Neural crest cell (in vitro differentiated cells): ENCODE measurements at places on chromosomes 7 and 10.

DNA sequence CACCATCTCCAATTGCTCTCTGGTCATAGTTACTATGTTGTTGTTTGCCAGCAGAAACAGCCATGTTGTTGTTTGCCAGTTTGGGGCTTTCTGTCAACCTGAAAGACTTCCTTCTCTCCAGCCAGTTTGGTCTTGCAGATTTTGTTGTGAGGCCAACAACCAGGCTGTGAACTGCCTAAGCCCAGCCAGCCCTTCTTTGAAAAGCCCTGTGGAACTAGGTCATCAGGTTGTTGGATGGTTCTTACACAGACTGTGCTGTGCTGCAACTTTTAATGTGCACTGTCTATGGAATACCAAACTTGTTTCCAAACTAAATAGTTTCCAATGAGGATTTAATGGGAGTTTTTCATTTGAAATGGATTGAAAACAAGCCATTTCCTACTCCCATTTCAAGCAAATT is 592.7 kb upstream of the GALNT17 start:
- DNase-seq: no peak

DNA sequence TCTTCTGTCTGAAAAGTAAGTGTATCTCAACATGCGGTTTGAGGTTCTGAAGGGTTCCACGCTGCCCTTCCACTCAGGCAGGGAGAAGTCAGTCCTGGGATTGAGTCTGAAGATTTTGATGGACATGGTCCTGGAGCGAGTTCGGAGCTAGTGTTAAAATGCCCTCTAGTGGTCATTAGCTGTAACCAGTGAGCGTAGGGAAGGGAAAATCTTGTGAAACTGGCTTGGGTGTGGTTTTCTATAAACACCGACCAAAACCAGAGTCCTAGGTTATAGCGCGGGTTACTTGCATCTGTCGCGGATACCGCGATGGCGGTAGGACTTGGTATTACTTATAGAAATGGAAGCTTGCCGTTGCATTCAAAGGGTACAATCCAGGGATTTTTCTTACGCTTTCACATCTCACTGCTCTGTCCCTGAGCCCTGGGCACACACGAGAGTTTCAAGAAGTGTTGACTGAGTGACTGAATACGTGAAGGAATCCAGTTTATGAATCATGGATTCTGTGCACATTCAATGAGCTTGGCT is 348.2 kb upstream of the C7orf33 start:
- DNase-seq: peak; percentile 12

GRCh38 chr10:24716295-24716694 is 7.4 kb downstream of the ARHGAP21 start:
- no peak for DNase-seq

GRCh38 chr10:7474388-7474787 is 63.6 kb upstream of the SFMBT2 start:
- no peak for DNase-seq

DNA sequence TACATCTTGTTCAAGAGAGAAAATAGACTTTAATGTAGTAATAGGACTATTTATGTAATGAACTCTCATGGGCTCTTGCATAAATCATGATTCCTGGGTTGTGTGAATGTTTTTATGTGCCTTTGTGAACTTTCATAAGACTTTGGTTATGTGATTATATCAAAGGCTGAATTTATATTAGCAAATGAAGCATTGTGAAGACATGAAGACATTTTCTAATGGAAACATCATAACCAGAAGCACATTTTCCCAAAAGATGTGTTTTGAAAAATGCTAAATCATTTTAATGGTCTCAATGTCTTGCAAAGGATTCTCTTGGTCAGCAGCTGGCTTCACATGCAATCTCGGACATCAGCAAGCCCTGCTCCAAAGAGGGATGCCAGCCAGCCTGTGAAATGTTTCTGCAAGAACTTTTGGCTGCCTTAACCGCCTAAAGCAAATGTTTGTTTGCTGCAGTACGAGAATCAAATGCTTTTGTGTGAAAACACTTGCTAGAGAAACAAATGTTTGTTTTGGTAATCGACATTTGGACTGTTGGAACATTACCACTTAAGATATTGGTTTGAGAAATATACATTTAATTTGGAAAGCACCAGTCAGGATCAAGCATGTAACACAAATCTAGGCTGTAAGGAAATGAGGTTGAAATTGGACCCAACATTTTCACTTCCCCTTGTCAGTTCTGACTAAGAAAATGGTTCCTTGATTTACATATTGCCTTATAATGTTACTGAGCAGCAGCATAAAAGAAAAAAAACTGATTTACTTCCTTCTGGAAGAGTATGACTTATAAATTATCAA is 102.1 kb downstream of the RTKN2 start:
- DNase-seq: no peak

DNA sequence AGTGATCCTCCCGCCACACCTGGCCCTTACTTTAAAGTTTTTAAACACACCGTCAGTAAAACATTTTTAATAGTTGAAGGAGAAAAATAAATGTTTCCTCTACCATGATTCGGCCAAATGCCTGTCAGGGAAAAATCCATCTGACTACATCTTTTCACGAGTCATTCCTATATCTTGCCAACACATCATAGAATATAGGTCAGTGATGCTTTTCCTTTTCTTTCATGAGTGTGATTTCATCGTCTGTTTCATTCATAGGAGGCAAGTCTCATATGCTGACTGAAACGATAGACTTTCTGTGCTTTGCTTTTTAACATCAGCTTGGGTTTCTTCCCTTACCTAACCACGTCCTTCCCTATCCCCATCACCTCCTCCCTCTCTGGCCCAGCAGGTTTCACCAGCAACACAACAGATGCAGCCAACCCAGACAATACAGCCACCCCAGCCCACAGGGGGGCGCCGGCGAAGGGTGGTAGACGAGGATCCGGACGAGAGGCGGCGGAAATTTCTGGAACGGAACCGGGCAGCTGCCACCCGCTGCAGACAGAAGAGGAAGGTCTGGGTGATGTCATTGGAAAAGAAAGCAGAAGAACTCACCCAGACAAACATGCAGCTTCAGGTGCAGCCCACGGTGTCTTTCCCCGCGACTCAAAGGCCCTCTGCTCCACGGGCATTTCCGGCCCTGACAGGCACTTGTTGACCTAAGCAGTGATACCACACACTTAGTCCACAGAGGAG is 149.2 kb downstream of the TRIL start:
- no peak for DNase-seq

DNA sequence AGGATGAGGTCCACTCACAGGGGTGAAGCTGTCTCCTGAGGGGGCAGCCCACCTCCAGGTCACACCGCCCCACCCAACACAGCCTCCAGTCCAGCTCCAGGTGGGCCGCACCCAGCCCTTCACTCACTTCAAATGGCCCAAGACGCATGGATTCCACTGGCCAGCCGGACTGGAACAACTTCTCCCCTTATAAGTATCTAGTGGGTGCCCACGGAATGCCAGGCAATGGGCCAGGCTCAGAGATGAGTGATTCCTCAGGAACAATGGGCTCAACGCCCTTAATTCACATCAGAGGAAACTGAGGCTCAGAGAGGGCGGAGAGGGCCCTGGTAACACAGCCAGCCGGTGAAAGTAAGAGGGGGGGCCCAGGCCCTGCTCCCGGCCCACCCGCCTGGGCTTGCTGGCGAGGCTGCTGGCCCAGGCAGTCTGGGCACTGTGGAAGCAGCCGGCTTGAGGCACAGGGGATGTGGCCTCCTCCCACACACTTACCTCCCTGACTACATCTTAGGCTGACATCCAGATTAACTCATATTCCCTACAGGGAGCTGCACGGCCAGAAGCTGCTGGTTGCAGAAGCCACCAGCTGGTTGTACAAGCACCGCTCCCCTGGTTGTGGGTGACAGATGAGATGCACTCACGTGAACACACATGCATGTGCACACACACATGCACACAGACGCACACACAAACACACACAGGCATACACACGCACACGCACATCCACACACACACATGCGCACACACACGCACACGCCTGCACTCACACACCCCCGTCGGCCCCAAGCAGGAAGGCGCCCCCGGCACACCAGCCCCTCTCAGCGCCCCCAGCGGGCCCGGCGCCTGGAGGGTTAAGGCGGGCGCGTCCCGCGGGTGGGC is 1.0 kb upstream of the FAM20C start:
- DNase-seq: no peak

DNA sequence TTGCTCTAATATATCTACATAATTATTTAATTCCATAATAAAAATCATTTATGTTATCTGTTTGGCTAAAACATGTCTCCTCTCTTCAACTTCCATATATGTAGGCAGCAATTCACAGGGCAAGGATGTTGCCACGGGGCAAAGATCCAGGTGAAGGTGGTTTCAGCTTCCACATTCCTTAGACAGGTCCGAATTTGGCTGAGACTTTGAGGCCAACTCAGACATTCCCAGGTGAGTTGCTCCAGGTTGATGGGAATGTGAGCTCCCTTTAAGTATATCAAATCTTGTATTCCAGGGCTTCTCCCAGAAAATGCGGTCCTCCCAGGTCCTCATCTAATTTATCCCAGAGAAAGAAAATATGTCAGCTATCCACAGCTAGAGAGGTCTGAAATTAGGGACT is 15.1 kb upstream of the AOAH start:
- DNase-seq: no peak

GRCh38 chr10:28253169-28253785 is 49.6 kb downstream of the MPP7 start:
- DNase-seq: no peak

- DNase-seq: no peak
Measured at GRCh38 chr10:90816466-90816865, 41.4 kb downstream of the HTR7 start.

DNA sequence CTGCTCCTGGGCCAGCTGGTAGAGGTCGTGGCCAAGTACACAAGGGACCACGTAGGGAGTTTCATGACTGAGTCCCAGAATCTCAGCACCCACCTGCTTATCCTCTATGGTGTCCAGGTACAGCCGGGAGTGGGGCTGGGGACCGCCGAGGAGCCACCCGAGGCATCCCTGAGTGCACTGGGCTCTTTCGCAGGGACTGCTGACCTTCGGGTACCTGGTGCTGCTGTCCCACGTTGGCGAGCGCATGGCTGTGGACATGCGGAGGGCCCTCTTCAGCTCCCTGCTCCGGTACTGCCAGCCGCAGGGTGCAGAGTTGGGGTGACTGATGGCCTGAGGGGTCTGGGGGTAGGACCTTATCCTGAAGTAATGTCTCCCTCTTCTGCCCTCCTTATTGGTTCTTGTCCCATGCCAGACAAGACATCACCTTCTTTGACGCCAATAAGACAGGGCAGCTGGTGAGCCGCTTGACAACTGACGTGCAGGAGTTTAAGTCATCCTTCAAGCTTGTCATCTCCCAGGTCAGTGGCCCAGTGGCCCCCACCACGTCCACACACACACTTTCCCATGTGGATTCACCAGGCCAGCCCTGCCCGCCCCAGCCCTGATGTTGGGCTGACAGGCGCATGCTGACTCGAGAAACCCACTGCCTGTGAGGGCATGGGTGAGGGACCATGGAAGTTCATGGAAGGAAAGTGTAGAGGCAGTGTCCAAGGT is 6.2 kb downstream of the ABCB8 start:
- DNase-seq: no peak

- DNase-seq: peak; percentile 41
Measured at GRCh38 chr7:43583424-43584194, 701 bp downstream of the STK17A start.

GRCh38 chr10:88651101-88651551 is 13.1 kb upstream of the LIPF start:
- no peak for DNase-seq

DNA sequence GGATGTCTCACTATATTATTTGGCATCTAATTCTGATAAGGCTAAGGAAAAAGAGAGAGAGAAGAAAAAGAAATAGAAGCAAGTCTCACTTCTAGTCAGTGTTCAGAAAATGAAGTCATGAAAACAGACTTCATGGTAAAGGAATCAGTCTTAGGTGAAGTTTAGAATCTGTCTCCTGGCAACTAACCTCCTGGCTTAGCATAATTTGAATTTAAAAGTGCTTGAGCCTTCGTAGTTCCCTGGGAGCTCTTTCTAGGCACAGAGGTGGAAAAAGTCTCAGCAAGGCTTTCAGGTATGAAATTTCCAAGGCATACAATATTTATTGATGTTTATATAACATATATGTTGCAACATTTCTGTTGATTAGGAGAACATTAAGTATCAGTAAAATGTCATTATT is 10.4 kb downstream of the CHRM2 start:
- no peak for DNase-seq

GRCh38 chr7:48421357-48421756 is 250.1 kb downstream of the ABCA13 start:
- DNase-seq: no peak

DNA sequence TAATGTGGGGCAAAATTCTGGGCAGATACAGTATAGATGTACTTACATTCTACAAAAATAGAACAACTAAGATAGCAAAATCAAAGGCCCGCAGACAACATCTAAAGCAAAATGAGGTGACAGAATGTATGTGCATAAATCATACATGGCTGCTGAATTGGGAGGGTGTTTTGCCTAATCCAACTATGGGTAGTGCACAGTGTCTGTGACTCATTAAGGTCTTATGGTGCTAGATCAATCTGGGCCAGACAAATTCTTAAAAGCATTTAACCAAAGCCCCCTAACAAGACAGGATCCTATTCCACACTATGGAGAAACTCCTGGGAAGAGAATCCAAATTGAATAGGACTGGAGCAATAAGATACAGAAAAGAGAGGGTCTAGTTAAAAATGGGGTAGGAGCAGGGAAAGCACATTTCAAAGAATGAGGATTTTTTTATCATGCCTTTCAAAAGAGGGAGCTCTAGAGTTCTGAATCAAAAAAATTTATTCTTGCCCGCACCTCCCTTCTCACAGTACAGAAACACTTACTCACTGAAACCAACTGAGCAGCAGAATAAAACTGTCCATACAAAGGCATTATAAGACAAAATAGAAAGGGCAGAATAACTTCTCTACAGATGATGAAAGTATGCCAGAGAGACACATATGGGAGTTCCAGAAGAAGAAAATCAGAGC is 181.3 kb downstream of the RNLS start:
- DNase-seq: no peak

DNA sequence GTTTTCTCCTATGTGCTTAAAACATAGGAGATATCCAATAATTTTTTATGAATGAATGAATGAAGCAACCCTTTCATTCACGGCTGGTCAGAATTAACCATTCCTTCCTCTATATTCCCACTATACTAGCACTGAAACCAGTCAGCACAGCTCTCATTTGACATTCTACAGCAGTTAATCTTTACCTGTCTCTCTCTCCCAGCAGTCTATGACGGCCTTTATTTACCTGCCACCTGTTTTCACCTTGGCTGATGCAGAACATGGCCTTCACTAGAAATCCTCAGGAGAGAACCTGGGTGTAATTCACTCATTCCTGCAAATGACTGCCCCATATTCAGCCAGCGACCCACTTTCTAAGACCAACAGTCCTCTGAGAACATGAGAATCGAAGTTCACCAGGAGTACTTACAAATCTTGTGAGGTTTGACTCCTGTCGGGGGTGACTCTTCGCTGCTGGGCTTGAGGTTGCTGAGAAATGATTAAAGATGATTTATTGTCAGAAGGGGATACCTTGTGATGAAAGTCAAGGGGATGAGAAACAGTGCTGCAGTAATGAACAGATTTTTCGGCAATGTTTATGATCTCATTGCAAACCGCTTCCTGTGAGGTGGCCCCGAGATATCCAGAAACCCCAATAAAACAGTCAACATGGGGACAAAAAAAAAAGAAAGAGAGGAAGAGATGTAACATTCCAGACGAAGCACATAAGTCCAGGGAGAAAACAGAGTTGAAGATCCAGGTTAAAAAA is 30.9 kb upstream of the PDLIM1 start:
- DNase-seq: no peak
